ENCODE measurements at places on chromosomes 3 and 15.

DNA sequence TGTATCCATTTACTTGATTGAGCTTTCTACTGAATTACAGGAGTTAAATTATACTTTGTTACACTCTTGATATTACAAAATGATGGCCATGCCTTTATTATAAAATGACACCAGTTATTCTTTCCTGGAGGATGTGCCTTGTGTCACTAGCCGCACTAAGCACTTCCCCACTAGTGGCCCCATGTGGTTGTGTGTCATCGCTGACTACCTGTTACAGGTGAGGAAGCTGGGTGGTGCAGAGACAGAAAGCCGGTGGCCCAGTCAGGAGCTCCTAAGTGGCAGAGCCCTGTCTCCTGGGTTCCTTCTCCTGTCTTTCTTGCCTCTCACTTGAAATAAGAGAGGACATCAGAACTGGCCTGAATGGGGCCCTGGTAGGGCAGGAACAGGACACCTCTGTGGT, 96.8 kb downstream of the IGF1R start:
- DNase-seq: no peak

- DNase-seq: no peak
Measured at GRCh38 chr3:23620638-23621015, 185.1 kb upstream of the UBE2E1 start.

- DNase-seq: peak; percentile 71
Measured at GRCh38 chr3:127673191-127674100, 694 bp downstream of the ABTB1 start.

DNA sequence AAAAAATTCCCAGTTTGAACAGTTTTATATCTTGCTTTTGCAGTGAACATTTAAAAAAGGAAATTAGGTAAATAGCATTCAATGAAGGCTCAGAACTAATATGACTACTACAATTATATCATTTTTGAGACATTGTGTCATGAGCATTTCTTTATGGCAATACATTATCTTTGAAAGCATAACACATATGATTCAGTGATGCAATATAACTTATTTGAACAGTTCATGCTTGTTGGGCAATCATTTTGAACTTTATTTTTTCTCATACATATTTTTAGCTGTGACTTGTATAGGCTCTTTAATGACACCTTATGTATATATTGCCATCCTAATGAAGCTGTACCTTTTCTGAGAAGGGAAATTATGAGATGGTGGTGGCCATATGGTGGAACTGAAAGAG, 828.6 kb upstream of the NR2F2 start:
- no peak for DNase-seq

DNA sequence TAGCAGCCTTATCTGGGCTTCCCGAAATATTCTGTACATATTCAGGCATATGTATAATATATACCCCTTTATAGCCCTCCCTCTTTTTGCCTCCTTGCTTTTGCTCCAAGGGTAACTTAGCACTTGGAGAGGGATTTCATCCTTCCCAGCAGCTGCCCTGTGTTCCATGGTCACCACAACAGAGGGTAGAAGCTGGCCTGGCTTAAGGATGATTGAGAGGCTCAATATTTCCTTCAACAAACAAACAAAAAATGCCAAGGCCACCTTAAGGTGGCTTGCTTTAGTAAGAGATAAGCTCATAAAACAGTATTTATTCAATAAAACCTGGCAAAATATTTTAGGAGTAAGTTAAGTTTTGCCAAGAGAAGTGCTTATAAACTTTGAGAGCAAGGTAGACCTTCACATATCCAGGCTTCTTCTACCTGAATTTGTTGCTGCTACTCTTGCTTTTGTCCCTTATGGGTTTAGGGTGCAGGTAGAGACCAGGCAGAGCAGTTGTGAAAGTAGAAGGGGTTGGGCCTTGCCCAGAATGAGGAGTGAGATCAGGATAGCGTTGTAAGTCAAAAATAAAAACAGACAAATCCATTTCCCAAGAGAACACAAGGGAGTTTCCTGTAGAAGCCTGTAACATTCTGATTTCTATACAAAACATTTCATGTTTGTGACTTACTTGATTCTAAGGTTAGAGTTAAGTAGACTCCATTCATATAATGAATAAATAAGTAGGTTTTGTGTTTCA, 52.7 kb upstream of the ATOSA start:
- no peak for DNase-seq

DNA sequence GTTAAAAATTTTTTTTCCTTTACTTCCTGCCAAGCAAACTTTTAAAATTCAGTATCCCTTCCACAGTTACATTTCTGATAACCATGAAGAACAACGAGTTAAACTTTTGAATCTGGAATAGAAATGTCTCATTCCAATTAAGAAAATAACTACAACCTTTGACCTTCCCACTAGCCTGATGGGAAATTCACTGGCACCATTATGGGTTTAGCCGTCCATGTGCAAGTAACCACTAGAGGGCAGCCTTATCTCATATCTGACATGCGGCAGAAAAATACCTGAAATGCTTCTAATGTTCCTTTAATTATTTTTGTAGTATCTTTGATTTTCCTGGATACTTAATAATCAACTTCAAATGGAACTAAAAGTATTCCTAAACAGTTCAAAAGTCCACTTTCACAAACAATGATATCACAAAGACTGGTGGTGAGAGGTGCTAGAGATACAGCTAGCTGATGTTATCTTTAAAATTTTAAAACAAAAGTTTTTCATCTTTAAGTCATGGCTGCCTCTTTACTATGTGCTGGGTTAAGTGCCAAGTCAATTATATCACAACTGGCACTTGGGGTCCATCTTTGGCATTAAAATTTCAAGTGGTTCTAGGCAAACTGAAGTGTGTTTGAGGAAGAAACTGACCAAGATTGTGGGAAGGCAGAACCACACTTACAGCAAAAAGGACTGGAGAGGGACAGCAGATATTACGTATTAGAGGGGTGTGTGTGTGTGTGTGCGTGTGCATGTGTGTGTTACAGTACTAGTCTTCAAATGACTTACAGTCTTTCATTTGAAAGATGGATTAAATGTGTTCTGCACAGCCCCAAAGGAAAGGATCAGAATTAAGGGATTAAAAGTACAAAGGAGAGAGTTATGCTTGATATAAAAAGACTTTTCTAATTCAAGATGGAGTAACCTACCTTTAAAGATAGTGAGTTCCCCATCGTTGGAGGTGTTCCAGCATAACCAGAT, 107.1 kb upstream of the ICE2 start:
- peak; percentile 63 for DNase-seq

DNA sequence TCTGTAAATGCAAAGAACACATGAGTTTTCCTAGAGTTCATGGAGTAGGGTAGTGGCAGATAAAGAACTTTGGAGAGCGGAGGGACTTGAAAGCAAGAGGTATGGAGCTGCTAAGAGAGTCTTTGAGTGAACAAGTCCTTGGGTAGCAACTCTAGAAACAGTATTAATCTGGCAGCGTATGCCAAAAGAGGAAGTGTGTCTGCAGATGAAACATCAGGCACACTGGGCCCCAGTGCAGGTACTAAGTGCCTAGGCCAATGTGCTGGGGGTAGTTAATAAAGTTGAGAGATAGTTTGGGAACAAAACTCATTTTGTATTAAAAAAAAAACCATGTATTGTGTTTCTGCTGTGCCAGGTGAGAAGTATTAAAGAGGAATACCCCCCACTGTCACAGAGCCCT, 223.0 kb upstream of the STRIT1 start:
- DNase-seq: no peak

GRCh38 chr3:32401126-32401525, 9.5 kb downstream of the CMTM7 start:
- DNase-seq: no peak

- DNase-seq: no peak
Measured at GRCh38 chr3:195086885-195087284, 184.1 kb downstream of the XXYLT1 start.

- no peak for DNase-seq
Measured at GRCh38 chr3:152290374-152290773, 21.6 kb downstream of the MBNL1 start.

DNA sequence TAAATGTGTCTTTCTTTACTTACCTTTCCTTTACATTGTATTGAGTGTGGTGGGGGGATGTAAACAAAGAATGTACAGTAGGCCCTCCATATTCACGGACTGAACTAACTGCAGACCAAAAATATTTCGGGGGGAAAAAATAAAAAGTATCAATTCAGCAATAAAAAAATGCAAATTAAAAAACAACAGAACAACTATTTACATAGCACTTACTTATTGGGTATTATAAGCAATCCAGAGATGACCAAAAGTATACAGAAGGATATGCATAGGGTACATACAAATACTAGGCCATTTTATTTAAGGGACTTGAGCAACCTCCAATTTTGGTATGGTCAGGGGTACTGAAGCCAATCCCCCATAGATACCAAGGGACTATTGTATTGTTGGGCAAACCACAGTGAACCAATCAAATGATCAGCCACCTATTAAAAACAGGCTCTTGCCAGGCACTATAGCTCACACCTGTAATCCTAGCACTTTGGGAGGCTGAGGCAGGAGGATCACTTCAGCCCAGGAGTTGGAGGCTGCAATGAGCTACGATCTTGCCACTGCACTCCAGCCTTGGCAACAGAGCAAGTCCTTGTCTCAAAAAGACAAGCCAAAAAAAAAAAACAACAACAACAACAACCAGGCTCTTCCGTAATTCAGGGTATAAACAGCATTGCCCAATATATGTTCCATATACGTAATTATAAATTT, 1.8 kb downstream of the VPS13C start:
- no peak for DNase-seq
